Renal cortical epithelial cell (primary cell): ENCODE measurements at places on chromosomes 3 and 15.

GRCh38 chr3:184559336-184559735 lies 2.2 kb upstream of the EPHB3 start:
- DNase-seq: no peak

GRCh38 chr3:50612234-50612882 lies 784 bp upstream of the CISH start:
- no peak for DNase-seq

- no peak for DNase-seq
These were observed 7.1 kb upstream of the TMEM207 start for GRCh38 chr3:190456770-190457169.

DNA sequence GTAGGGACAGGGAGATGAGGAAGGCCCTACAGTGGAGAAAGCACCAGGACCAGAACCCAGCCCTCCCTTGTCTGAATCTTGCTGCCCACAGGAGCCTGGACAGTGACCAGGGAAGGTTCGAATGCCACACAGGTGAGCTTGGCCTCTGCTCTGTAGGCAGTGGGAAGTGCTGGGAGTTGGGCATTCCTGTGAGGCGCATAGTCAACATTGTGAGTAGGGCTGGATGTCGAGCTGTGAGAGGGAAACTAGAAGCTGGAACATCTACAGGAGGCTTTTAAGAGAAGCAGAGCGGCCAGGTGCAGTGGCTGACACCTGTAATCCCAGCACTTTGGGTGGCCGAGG lies 20.3 kb upstream of the ALAS1 start:
- no peak for DNase-seq

DNA sequence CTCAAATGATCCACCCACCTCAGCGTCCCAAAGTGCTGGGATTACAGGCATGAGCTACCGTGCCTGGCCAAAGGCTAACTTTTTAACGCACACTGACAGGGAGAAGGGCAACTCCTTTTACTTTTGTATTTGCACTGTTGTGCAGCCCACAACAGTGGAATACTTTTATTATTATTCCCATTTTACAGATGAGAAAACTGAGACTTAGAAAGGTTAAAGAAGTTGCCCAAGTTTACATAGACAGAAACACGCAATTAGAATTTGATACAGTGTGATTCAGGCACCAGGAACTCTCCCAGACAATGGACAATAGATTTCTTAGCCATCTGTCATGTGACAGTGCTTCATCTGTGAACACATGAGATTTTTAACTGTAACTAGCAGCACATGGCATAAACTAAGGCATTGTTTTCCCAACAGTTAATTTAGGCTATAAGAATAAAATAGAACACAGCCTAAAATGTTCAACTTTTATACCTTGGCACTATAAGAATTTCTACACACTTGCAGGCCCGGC lies 18.8 kb downstream of the STAG1 start:
- peak; percentile 53 for DNase-seq

DNA sequence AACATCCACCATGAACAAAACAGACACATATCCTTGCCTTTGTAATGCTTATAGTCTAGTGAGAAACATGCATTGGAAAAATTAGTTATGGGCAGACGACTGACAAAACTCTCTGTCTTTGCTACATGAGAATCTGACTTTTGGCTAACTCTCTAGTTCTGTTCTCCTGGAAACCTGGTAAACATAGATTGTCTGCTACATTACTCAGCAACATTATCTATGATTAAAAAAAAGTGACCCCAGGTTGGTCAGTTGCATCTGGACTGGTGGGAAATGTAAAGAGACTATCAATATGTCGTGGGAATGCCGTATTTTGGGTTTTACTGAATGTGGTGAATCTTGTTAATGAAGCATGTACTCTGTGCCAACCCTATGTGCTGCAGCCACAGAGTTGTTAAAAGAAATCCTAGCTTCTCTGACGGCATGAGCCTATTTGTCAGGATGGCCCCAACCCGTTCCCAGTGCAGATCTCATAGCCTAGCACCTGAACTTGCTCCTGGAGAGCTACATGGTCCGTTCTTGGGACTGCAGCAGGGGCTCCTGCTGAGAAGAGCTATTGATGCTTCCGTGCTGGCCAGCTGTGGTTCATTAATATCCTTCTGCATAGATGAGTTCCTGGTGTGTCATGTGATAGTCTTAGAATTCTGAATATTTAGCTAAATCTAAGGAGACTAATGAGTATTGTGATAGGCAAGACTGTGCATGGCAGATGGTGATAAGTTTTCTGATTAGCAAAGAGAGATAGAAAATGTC lies 311.7 kb upstream of the ZNF717 start:
- no peak for DNase-seq

DNA sequence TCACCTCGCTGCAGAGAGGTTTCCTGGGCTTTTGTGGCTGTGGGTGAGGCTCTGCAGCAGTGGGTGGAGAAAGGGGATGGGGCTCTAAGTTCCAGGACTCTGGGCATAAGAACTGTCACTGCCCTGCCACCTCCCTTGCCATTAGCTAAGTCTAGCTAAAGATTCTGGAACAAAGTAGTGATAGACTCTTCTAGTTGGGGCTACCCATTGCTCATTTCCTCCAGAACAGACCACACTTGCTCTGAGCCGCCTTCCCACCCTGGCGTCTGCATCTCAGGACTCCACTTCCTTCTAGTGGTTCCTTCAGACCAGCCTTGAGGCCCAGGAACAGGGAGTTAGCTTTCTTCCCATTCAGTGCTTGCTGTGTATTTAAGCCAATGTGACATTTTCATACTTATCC lies 7.5 kb downstream of the ARHGAP31 start:
- DNase-seq: no peak

DNA sequence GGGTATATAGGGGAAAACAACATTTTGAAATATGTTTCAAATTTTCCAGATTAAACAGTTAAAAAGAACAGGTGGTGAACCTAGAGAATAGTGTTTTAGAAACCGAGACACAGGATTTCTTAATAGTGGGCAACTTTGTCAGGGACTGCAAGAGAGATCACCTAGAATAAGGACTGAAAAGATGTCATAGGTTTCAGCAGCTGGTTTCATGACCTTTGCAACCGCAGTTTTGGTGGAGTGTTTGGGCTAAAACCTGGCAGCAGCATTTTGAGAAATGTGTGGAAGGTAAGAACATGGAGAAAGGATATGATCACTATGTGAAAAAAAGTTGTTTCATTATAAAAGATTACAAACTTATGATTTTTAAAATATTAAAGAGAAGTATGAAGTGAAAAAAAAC lies 34.9 kb downstream of the PRKCI start:
- no peak for DNase-seq
